Large intestine (tissue), 12 donors: ENCODE measurements at places on chromosomes 4 and X.

DNA sequence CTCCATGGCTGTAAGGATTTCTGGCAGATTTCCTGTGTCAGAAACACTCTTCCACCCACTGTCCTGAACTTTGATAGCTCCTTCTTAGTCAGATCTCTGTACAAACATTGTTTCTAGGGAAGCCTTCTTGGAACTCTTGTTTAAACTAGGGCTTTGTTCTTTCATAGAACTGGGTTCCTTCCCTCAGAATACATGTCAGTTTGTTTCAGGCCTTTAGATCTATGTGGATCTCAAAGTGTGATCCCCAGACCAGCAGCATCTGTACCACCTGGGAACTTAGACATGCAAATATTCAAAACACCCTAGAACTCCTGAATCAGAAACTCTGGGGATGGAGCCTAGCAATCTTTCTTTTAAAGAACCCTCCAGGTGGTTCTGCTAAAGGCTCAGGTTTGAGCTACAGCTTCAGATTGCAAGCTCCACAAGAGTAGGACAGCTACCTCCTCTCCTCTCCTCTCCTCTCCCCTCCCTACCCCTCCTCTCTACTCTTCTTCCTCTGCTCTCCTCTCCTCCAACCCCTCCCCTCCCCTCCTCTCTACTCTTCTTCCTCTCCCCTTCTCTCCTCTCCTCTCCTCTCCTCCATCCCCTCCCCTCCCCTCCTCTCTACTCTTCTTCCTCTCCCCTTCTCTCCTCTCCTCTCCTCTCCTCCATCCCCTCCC lies 12.7 kb downstream of the RASSF6 start:
- DNase-seq, result peak; percentile 66

GRCh38 chr4:128307123-128307571 lies 19.5 kb upstream of the PGRMC2 start:
- no peak for DNase-seq

DNA sequence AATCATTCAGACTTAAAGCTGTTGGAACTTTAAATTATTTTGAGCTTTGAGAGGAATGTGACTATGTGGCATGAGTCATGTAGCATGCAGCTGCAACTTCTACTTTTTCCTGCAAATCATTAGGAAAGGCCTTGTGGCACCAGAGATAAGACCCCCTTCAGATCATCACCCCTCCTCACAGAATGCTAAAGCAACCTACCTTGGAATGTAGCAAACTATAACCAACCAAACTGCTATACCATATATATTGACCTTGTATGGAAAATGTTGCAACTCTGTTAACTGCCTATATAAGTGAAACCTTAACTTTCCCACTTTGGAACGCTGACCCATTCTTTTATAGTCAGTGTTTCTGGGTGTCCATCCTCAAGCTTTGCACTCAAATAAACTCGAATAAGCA lies 32.0 kb downstream of the ATXN3L start:
- no peak for DNase-seq

- peak; percentile 5 for DNase-seq
These were observed 978.1 kb downstream of the C4orf33 start for GRCh38 chr4:130074096-130074495.

GRCh38 chr4:81919810-81920209 lies 448.1 kb upstream of the RASGEF1B start:
- DNase-seq, result no peak

DNA sequence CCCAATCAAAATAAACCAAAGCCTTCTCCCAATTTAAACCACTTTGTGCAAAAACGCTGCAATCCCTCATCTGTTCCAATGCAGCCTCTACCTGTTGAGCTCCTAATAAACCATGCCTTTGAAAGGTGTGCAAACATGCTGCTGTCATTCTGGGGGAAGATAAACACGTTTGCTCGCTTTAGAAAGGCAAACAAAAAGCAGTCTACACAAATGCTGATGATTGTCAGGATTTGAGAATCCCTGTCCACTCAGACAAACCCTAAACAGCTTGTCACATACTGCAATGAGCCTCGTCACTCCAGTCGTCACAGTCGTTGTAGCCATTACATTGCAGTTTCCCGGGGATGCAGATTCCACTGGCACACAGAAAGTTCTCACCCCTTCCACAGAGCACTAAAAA lies 145.2 kb downstream of the CORIN start:
- DNase-seq, result no peak

GRCh38 chrX:37302569-37302968 lies 46.6 kb upstream of the PRRG1 start:
- DNase-seq, result peak; percentile 17

DNA sequence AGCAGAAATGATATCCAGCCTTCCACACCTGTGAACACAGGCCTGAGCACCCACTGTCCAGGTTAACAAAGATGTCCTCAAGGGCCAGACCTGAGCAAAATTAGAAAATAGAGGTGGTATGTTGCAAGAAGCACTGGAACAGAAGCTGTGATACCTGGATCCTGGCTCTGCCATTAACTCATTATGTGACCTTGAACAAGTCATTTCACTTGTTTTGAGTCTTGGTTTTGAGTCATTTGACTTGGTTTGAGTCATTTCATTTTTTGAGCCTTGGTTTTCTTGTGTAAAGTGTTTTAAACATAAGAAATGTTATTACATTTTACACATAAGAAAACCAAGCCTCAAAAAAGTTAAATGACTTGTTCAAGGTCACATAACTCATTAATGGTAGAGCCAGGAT lies 2.9 kb upstream of the NWD2 start:
- DNase-seq, result no peak

DNA sequence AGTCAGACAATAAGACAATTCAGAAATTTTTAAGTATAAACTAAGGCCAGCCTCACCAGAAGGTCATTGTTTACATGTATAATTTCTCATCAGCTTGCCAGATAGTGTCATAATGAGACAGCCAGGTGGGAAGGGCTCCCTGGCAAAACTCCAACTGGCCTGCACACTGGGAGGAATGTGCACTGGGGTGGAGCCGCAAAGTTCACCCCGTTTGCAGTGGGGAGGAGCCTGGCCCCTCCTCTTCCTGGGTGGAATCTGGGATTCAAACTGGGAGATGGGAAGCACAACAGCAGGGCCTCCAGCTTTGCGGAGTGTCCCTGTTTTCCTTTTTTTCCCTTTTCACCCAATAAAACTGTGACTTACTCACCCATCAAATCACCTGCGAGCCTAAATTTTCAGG lies 329.9 kb downstream of the SMARCA1 start:
- peak; percentile 24 for DNase-seq

- DNase-seq, result no peak
These were observed 717 bp downstream of the MGAT4D start for GRCh38 chr4:140497405-140497746.
